ENCODE measurements at places on chromosomes 6 and 20.

- DNase-seq: no peak
Observed at GRCh38 chr20:25046736-25047666, 10.9 kb downstream of the ACSS1 start.

DNA sequence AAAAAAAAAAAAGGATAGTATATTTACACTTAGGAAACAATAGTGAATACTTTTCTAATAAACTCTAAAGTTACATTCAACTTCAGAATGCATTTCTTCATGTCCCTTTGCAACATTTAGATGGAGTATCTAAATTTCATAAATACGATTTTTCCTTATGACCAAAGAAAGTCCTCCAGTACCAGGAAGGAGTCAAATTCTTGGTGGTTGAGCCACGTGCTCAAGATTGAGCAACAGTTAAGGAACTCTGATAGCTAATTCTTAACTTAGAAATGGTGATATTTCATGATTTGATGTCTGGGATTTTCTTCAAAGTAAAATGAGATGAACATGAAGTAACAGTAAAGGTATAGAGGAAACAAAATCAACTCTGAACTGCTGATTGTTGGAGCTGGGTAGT is 92.7 kb downstream of the SASH1 start:
- DNase-seq: no peak

DNA sequence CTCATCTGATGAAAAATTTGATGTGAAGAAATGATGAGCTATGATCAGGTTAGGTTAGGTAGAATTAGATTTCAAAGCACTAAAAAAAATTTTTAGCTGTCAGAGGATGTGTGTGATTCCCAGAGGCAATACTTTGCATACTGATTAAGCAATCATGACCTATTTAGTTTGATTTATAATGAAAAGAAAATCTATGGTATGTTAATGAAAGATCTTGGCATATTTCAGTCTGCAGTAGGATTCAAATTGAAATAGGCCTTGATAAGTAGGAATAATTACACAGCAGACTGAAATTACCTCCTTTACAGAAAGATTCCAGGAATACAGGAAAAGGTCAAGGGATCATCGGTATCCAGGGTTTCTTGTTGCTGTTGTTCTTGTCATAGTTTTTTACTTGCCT is 69.3 kb downstream of the HDDC2 start:
- DNase-seq: no peak

DNA sequence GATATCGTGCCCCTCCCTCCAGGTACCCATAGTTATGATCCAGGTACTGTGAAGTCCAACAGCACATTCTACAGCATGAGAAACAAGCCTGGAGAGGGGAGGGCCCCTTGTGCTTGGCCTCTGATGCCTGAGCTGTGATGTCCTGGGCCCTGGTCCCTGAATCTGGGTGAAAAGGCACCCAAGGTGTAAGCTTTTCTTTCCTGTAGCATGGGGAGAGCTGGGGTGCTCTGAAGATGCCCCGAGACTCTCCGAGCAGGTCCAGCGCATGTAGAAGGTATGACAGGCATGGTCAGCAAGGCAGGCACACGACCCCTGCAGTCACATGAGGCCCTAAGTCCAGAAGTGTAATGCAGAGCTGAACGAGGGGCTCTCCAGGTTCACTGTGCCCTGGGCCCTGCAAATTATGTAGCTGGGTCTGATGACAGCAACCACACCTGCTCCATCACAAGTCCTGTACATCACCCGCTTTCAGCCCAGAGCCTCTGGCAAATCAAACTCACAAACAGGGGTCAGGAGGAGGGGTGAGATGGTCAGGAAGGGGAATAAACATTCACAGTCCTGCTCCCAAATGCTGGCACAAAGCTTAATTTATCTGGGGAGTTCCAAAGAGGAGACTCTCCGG is 1.8 kb upstream of the CTSZ start:
- DNase-seq: no peak

GRCh38 chr6:82704045-82704444 is 340.4 kb downstream of the TPBG start:
- no peak for DNase-seq

- no peak for DNase-seq
Observed at GRCh38 chr6:56938649-56939191, 16.2 kb upstream of the BEND6 start.

DNA sequence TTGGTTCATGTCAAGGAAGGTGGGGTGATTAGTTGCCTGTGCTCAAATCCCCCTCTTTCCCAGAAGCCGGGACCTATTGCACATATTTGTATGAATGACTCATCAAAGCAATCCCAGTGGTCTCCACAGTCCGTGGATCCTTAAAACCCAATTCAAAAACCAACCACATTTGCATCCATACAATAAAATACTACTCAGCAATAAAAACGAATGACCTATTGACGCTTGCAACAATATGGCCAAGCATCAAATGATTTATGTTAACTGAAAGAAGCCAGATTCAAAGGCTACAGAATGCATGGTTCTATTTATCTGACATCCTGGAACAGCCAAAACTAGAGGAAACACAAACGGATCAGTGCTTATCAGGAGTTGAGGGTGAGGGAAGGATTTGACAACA is 275.4 kb downstream of the PTPRT start:
- DNase-seq: no peak
